ENCODE measurements at places on chromosomes 11 and 22.

- DNase-seq, result no peak
Measured at GRCh38 chr22:45656577-45656976, 15.1 kb upstream of the ATXN10 start.

DNA sequence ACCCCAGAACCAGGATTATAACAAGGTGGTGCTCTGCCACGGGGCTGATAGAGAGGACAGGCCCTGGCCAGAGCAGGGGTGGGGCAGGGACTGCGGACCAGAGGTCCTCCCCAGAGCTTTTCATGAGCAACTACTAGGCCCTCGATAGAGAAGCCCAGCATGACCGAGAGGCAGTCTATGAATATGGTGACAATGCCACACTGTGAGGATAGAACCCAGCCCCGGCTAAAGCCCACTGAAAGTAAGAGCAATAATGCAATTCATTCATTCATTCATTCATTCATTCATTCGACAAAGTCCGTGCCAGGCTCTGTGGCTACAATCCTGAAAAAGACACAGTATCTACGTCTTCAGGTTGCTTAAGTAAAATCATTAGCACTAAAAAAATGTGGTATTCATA is 35.6 kb upstream of the CD5 start:
- no peak for DNase-seq

DNA sequence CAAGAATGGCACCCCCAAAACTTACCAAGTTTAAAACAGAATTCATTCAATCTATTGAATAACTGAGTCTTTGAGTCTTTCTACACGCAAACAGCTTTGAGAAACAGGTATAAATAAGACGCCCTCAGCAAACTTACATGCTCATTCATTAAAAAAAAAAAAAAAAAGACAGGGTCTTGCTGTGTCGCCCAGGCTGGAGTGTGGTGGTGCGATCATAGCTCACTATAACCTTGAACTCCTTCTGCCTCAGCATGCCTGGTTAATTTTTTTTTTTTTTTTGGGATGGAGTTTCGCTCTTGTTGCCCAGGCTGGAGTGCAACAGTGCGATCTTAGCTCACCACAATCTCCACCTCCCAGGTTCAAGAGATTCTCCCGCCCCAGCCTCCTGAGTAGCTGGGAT is 6.1 kb downstream of the PRR14L start:
- no peak for DNase-seq

DNA sequence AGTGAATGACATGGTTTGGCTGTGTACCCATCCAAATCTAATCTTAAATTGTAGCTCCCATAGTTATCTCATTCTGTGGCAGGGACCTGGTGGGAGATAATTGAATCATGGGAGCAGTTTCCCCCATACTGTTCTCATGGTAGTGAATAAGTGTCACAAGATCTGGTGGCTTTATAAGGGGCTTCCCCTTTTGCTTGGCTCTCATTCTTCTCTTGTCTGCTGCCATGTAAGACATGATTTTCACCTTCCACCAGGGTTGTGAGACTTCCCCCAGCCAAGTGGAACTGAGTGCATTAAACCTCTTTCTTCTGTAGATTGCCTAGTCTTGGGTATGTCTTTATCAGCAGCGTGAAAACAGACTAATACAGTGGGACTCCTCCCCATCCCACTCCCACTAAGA is 11.1 kb downstream of the OR5A2 start:
- no peak for DNase-seq

DNA sequence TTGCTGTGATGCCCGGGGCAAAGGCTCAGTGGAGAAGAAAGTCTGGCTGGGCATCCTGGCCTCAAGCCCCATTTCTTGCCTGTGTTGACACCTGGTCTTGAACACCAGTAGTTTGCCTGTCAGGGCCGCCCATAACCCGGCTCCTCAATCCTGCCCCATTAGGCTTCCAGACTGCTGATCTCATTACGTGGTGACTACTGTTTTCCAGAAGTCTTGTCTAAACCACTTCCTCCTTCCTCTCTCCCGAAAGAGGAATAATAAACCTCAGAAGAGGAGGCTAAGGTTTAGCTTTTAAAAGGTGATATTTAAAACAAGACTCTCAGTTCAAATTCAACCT is 97.7 kb downstream of the CD44 start:
- peak; percentile 13 for DNase-seq

DNA sequence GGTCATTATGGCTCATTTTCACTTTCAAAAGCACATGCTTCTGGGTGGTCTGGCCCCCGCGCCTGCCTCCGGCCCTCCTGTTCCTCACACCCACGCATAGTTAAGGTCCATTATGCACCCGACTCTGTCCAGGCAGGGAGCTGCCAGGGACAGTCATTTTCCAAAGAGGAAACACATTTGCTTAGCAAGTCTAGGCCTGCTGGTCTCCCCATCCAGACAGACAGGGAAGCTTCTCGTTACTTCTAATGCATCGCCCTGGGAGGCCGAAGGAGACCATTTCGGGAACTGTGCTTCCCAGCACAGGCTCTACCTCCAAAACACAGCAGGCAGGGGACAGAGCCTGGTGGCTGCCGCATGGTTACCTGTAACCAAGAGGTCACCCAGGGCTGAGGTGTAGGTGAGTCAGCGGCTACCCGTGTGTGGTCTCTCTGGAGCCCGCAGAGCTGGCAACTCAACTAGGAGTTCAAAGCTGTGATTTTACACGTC is 87.1 kb upstream of the SHANK2 start:
- DNase-seq, result no peak

- no peak for DNase-seq
Measured at GRCh38 chr11:113385749-113386148, 1.8 kb upstream of the ANKK1 start.

DNA sequence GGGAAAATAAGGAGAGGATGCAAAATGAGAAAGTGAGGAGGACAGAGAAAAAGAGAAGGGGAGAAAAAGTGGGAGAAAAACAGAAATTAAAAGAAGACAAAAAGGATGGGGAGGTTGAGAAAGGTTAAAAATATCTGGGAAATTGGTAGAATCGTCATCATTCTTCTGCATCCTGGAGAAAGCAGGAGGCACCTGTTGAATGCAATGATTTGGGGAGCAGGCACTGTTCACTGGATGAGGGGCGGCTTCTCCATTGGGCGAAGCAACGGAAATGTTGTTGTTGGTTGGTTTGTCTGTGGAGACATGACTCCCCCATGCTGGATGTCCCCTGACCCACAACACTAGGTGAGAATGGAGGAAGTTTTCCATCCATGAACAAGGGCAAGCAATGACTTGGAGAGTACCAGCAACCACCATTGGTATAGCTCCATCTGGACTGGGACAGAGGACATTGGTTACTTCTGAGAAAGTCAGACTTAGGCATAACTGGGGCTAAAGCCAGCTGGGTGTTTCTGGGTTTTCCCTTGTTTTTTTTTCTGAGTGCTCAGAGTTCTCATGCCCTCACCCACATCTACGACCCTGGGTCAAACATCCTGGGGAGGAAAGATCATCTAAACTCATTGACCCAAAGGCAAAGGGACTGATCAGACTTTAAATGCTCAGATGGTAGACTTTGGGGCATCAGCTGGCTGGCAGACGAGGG is 11.9 kb upstream of the CD44 start:
- no peak for DNase-seq

DNA sequence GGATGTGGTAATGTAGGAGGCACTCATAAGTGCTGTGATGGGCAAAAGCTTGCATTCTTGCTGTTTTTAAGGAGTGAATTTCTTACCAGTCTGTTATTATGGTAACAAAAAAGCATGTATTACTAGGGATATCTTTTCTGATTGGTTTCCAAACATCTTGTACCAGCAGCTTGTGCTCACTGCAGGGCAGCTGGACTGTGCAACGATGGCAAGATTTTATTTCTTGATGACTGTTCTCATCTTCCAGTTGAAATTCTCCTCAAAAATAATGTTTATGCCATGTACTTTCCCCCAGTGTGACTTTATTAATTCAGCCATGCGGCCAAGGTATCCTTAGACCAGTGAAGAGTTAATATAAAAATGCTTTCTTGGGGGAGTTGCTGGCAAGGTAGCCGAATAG is 35.4 kb downstream of the EMSY start:
- DNase-seq, result no peak

DNA sequence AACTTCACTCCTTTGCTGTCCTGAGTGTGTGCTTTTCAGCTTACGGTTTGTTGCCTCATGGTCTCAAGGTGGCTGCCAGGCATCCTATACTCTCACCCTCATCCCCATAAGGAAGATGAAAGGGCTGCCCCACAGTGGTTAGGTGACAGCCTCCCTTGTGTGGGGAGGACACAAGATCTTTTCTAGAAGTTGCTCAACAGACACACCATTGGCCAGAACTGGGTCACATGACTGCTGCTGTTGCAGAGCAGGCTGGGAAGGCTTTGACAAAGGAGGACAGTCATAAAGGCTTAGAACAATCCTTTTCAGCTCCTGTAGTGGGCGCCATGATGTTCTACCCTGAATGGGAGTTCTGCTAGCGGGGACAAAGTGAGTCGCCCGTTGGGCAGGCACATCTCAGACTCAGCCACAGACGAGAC is 69.7 kb upstream of the RASD2 start:
- DNase-seq, result peak; percentile 17

DNA sequence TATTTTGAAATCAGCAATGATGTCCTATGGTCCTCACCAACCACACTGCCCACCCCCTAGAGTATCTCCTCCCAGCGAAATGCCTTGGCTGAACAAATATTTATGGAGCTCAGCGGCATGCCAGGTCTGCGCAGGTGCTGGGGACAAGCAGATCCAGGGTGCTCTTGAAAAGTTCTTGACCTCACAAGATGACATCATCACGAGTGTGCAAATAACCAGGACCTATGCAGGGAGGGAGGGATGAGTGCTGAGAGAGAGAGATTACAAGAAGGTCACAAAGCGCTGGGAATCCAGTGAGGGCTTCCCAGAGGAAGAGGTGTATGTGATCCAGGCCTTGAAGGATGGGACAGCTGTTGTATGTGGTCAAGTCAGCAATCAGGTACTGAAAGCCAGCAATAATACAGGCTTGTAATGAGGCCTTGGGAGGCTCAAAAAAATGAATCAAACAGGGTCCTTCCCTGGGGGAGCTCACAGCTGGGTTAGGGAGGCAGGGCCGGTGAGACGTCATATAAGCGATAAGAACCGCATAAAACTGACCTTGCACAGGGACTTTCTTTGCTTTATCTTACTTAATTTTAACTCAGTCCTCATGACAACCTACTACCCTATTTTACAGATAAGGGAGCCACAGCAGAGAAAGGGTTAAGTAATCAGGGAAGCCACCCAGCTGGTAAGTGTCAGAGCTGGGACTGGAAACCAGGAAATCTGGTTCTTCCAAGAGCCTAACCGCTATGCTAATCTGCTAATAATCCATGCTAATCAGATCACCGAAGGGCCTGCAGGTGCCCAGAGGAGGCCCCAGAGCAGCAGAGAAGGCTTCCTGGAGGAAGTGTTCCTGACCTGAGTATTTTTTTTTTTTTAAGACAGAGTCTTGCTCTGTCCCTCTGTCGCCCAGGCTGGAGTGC is 8.2 kb downstream of the ARRB1 start:
- peak; percentile 66 for DNase-seq

DNA sequence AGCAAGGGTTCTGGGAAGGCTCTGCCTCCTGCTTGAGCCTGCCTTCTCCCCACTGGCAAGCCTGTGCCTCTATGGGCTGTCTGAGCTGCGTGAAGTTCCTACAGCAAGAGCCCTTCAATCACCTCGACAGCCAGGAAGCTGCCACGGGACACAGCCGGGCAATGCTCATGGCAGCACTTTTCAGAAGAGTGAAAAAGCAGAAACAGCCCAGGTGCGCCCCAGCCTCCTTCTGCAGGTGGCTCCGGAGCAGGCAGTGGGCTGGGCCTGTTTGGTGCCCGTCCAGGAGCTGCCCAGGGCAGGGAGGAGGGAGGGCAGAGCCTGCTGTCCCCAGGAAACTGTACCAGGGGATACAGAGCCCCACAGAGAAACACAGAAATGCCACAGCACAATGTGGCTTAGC is 24.6 kb upstream of the COMT start:
- no peak for DNase-seq

DNA sequence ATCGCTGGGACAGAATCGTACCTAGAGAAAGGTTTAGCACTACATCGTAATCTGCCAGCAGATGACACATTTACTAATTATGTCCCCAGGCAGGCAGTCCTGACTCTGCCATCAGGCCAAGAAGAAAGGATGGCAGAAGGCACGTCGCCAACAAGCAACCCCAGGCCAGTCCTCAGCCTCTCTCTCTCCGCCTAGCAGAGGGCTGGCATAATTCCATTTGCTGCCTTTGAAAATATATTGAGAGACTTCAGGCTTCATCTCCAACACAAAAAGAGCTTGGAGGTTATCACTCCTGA is 1517.0 kb downstream of the TBC1D22A start:
- no peak for DNase-seq

- DNase-seq, result no peak
Measured at GRCh38 chr11:316891-317301, 3.1 kb downstream of the IFITM1 start.

DNA sequence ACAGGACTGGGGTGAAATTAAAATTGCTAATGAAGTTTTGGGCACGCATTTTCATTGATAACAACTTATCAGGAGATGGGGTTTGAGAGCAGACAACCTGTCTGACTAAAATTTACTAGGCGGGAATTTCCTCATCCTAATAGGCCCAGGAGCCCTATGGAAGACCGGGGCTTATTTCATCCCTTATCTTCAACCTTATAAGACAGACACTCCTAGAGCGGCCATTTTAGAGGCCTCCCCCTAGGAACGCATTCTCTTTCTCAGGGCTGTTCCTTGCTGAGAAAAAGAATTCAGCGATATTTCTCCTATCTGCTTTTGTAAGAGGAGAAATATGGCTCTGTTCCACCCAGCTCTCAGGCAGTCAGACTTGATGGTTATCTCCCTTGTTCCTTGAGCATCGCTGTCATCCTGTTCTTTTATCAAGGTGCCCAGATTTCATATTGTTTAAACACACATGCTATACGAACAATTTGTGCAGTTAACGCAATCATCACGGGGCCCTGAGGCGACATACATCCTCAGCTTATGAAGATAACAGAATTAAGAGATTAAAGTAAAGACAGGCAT is 39.3 kb upstream of the ZC3H12C start:
- DNase-seq, result no peak

DNA sequence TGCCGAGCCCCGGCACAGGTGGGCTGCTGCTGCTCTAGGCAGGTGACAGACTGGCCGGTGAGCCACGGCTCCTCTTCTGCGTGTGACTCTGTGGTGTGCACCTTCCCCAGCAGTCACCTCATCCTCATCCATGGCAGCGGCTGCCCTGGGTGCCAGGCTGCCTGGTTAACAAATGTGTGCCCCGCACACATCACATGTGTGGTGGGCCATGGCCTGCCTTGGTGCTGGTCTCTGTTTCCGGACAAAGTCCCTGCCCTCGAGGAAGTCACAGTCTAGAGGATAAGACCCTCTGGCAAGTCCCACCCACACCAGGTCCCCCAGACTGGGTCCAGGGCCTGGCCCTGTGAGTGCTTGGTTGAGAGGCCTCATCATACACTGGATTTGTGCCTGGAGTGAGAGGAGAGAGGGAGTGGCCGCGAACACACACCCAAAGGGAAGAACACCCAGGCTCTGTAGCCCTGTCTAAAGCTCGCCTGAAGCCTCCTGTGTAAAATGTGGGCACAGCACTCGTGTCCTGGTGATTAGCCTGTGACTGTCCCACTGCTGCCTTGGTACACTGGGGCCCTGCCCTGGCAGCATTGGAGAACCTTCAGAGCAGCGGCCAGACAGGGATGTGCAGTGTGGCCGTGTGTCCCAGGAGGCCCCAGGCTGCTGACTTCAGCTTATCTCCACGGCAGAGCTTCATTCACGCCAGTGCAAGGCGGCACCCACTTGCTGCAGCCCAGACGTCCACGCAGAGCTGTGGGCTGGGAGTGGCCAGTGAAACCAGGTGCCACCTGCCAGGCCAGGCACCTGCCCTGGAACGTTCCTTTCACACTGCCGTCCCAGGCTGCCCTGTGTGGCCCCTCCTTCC is 269.9 kb downstream of the TBC1D22A start:
- no peak for DNase-seq

GRCh38 chr11:44277196-44278090 is 32.5 kb downstream of the ALX4 start:
- DNase-seq, result no peak

- no peak for DNase-seq
Measured at GRCh38 chr11:72274435-72274834, 30.5 kb upstream of the PHOX2A start.
